ENCODE measurements at places on chromosomes 13 and 19. TPM values are rescaled to one million over a fixed set of nuclear protein-coding genes. Genes with fewer than 3 reads are reported as not detected.

Gene DNAAF3
- polyA plus RNA-seq = not detected

Gene ZNF256
- 4.0 TPM for polyA plus RNA-seq

Gene SIAH3
- 0.17 TPM for polyA plus RNA-seq

GRCh38 chr19:6737873-6738786, 750 bp upstream of the GPR108 start:
- peak overlapping the region; percentile 67 for H3K27ac ChIP-seq
- peaks cover 32% of the 10 kb centered on the region for H3K4me1 ChIP-seq
- no peaks in the 10 kb centered on the region for H3K36me3 ChIP-seq
- peak; percentile 68 for DNase-seq
- no peaks in the 10 kb centered on the region for H3K27me3 ChIP-seq

GRCh38 chr13:40013554-40013953, 358.1 kb downstream of the COG6 start:
- H3K4me1 ChIP-seq = no peaks in the 10 kb centered on the region
- DNase-seq = no peak
- H3K36me3 ChIP-seq = no peaks in the 10 kb centered on the region

GRCh38 chr13:104426435-104426834, 1360.2 kb upstream of the SLC10A2 start:
- no peak overlapping the region for H3K4me3 ChIP-seq
- no peak for DNase-seq
- no peaks in the 10 kb centered on the region for H3K4me1 ChIP-seq
- H3K36me3 ChIP-seq = no peaks in the 10 kb centered on the region
- no peak overlapping the region for H3K27ac ChIP-seq

DNA sequence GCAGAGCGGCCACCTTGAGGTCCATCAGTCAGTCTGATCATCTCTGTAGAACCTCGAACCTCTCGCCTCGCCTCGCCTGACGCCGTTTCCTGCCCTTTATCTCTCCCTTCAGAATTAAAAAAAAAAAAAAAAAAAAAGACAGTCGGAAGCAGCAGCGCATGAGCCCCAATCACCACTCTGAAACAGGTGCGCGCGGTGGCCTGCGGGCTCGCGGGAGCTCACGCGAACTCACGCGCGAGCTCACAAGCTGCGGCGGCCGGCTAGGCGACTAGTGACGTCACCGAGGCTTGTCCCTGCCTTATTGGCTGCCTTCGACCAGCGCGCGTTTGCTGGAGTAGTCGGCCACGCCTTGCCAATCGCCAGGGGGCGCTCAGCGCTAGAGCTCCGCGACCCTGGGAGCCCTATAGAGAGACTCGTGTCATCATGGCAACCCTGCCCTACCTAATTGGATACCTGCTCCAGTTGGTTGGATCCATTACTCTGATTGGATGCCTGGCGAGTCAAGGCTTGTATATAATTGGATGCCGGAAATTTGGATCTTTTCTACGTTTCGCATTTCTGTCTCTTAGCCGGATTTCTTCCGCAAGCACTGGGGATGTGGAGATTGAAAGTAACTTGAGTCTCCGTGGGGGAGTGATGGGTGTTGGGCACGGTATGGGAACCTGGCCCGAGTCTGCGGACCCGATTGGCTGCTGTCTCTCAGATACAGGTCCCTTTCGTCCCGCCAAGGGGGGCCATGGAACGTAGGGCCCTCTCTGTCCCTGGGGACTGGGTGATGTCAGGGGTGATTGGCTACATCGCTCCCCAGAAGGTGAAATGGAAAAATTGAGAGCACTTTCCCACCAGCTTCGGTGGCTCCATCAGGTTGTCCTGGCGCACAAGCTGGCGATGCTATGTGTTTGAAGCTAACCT, 31.6 kb downstream of the SYT3 start:
- no peaks in the 10 kb centered on the region for H3K27me3 ChIP-seq
- no peak overlapping the region for H3K4me3 ChIP-seq
- H3K27ac ChIP-seq = no peak overlapping the region

- DNase-seq = no peak
- no peaks in the 10 kb centered on the region for H3K4me1 ChIP-seq
- no peak within 1 kb of the TSS for H3K27ac ChIP-seq
Observed at GRCh38 chr13:50843257-50844083, at the start of gene DLEU7. Gene DLEU7, minus strand, starts transcription at chr13:50843692. Its CDS starts 46 bp downstream, at chr13:50843646.

GRCh38 chr19:5099701-5100221, 130.8 kb downstream of the KDM4B start:
- no peak overlapping the region for H3K4me3 ChIP-seq
- no peaks in the 10 kb centered on the region for H3K27me3 ChIP-seq
- H3K36me3 ChIP-seq = peaks cover 32% of the 10 kb centered on the region
- H3K27ac ChIP-seq = no peak overlapping the region
- DNase-seq = no peak
- no peaks in the 10 kb centered on the region for H3K4me1 ChIP-seq

GRCh38 chr19:45817010-45817724, 2.1 kb upstream of the RSPH6A start:
- H3K27me3 ChIP-seq = no peaks in the 10 kb centered on the region
- H3K4me1 ChIP-seq = no peaks in the 10 kb centered on the region
- no peak overlapping the region for H3K4me3 ChIP-seq
- DNase-seq = peak; percentile 93
- no peak overlapping the region for H3K27ac ChIP-seq

DNA sequence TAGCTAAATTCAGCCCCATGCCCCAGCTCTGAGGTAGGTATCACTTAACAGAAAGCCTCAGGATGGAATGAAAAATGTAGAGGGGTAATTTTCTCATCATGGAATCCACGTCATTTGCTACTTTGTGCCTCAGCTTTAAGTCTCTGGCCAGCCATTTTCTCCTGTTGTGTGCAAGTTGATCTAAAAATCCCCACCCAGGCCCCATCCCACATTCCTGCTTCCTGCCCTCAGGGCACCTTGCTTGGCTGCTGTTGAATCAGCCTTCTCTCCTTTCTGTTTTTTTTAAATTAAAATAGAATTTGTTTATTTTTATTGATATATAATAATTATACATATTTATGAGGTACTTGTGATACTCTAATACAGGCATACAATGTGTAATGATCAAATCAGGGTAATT, 179.9 kb upstream of the TSHZ3 start:
- H3K4me3 ChIP-seq = no peak overlapping the region
- no peaks in the 10 kb centered on the region for H3K36me3 ChIP-seq
- H3K27ac ChIP-seq = no peak overlapping the region
- DNase-seq = no peak

DNA sequence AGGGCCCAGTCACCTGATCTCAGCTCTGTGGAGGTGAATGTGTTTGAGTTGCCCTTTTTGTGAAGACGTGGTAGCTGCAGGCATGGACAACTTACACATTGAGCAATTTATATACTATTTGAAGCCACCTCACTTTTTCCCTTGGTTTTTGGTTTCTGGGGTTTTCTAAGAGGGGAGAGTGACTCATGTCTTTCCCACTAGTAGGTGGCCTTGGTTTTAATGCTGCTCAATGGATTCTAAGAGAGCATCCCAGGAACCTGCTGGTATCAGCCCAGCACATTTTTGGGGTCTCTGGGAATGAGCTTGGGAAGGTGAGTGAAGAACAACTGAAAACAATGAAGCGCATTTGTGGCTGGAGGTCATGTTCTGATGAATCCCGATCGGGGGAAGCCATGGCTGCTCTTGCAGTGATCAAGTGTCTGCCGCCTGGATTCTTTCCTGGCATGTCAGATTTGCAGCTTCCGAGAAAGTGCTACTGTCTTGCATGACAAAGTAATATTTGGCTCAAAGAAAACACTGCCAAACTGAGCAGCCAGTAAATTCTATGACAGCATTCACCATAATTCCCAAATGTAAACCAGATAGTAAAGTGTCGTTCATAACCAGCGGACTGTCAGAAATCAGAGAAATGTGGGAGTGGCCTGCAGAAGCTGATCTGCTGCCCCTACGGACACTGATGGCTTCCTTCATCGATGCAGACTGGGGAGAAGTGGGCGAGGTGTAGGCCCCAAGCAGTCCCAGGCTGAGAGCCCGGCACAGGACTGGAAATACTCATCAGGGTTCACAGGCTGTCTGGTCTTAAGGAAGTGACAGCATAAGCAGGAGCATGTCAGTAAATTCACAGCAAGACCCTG, 98.7 kb downstream of the COL4A2 start:
- H3K4me3 ChIP-seq = no peak overlapping the region
- H3K4me1 ChIP-seq = no peaks in the 10 kb centered on the region
- no peaks in the 10 kb centered on the region for H3K27me3 ChIP-seq
- no peaks in the 10 kb centered on the region for H3K36me3 ChIP-seq
- no peak for DNase-seq
- H3K27ac ChIP-seq = no peak overlapping the region

GRCh38 chr19:5086725-5087439, 118.0 kb downstream of the KDM4B start:
- H3K27me3 ChIP-seq = no peaks in the 10 kb centered on the region
- no peak overlapping the region for H3K27ac ChIP-seq
- H3K4me3 ChIP-seq = no peak overlapping the region
- no peaks in the 10 kb centered on the region for H3K4me1 ChIP-seq
- DNase-seq = no peak
- H3K36me3 ChIP-seq = no peaks in the 10 kb centered on the region

DNA sequence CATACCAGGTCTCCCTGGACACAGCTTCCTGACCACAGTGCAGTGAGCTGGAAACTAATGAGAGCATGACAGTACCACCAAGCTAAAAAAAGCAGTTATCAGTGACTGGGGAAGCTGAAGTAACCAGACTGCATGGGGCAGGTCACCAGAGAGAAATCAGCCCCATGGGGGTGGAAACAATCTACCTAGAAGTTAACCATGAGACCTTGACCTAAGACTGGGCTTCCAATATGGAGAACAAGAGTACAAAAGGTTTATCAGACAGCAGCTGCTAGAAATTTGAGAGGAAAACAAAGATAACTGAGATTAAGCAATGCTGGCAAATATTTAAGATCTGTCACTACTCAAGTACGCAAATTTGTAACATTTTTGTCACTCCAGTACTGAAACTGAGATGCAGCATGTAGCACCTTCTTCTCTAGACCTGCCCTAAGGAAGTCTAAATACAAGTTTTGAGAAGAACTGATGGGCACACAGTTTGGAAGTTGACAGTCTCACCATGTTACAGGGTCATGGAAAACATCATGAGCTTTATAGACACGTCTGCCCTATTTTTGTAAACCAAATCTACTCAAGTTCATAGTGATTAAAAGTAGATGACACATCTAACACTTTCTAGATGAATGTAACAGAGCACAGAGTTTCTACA, 2641.8 kb upstream of the PCDH20 start:
- H3K4me1 ChIP-seq = no peaks in the 10 kb centered on the region
- H3K4me3 ChIP-seq = no peak overlapping the region
- no peaks in the 10 kb centered on the region for H3K36me3 ChIP-seq
- no peaks in the 10 kb centered on the region for H3K27me3 ChIP-seq
- DNase-seq = no peak

- H3K4me1 ChIP-seq = no peaks in the 10 kb centered on the region
- H3K36me3 ChIP-seq = peaks cover 23% of the 10 kb centered on the region
- no peaks in the 10 kb centered on the region for H3K27me3 ChIP-seq
- no peak for DNase-seq
Observed at GRCh38 chr13:20779405-20779804, 5.6 kb upstream of the EEF1AKMT1 start.

DNA sequence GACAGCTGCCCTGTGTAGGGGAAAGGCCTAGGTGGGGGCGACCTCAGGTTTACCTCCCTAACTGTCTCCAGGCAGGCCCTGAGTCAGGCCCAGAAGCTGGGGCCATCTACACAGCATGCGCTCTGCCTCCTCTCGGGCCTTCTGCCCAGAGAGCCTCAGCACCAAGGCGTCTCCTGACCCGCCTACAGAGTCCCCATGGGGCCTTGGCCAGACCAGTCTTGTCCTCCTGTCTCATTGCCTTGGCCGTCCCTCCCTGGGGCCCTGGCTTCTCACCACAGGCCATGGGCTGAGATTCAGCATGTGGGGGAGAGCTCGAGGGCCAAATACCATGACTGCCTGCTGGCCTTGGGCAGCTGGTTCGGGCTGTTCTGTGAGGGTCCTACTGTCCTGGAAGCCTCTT, 59.0 kb downstream of the SMARCA4 start:
- no peaks in the 10 kb centered on the region for H3K36me3 ChIP-seq
- DNase-seq = no peak
- no peak overlapping the region for H3K27ac ChIP-seq
- H3K4me1 ChIP-seq = no peaks in the 10 kb centered on the region
- no peaks in the 10 kb centered on the region for H3K27me3 ChIP-seq
- no peak overlapping the region for H3K4me3 ChIP-seq

DNA sequence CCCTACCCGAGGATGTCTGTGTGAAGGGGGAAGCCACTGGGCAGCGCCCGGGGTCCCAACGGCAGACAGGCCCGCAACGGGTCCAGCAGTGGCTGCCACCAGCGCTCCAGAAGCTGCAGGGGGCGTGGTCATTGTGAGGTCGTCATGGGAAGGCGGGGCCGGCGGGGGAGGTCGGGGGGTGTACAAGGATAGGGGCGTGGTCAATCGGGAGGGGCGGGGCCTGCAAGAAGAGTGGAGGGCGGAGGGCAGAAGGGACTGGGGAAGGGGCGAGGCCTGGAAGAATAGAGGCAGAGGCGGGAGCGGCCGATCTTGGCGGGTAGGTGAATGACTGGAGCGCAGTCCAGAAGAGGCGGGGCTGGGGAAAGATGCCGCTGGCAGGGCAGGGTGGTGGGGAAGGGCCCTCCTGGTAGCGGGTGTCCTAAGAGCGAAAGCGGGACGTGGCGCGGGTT, 4.4 kb downstream of the FUZ start:
- DNase-seq = peak; percentile 87
- H3K4me1 ChIP-seq = peaks cover 16% of the 10 kb centered on the region
- H3K27ac ChIP-seq = peak overlapping the region; percentile 73
- H3K27me3 ChIP-seq = no peaks in the 10 kb centered on the region
- H3K36me3 ChIP-seq = no peaks in the 10 kb centered on the region

- H3K4me3 ChIP-seq = no peak overlapping the region
- DNase-seq = no peak
- H3K27ac ChIP-seq = no peak overlapping the region
- H3K4me1 ChIP-seq = no peaks in the 10 kb centered on the region
Observed at GRCh38 chr13:24652359-24652758, 27.8 kb upstream of the ATP12A start.

- H3K27me3 ChIP-seq = no peaks in the 10 kb centered on the region
- no peak overlapping the region for H3K4me3 ChIP-seq
- no peak overlapping the region for H3K27ac ChIP-seq
- H3K36me3 ChIP-seq = no peaks in the 10 kb centered on the region
Observed at GRCh38 chr19:336067-336614, 8.5 kb downstream of the MIER2 start.

DNA sequence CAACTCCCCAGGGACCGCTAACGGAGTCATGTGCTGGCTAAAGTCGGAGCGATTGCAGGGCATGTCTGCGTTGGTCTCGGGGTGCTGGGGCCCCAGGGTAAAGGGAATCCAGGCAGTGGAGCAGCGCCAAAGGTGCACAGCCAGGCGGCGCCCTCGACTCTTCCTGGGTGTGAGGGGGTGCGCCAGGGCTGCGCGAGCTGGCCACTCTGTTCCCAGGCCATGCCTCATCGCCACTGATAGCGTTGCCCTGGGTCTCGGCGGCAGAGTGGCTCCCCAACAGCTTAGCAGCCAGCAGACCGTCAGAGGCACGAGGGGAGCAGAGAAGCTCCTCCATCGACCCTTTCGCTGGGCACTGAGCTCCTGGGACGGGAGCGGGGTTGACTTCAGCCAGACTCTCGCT, 152.7 kb downstream of the B3GLCT start:
- no peaks in the 10 kb centered on the region for H3K36me3 ChIP-seq
- H3K27ac ChIP-seq = no peak overlapping the region
- no peak for DNase-seq
- no peaks in the 10 kb centered on the region for H3K4me1 ChIP-seq
- H3K27me3 ChIP-seq = no peaks in the 10 kb centered on the region

- peaks cover 13% of the 10 kb centered on the region for H3K36me3 ChIP-seq
- H3K4me3 ChIP-seq = peak within 1 kb of the TSS; percentile 75
- H3K4me1 ChIP-seq = peaks cover 46% of the 10 kb centered on the region
Observed at GRCh38 chr19:45092747-45093678, at the start of gene PPP1R37. Gene PPP1R37, plus strand, starts transcription at chr19:45093179. Its CDS starts 147 bp downstream, at chr19:45093326.

- no peak overlapping the region for H3K27ac ChIP-seq
- peak; percentile 38 for DNase-seq
- H3K4me3 ChIP-seq = no peak overlapping the region
- peaks cover 14% of the 10 kb centered on the region for H3K36me3 ChIP-seq
- H3K4me1 ChIP-seq = peaks cover 8% of the 10 kb centered on the region
- H3K27me3 ChIP-seq = no peaks in the 10 kb centered on the region
Observed at GRCh38 chr19:10228920-10229319, 2.2 kb downstream of the S1PR2 start.
